Activated naive CD4-positive, alpha-beta T cell (primary cell): ENCODE measurements at places on chromosomes 16 and 17.

DNA sequence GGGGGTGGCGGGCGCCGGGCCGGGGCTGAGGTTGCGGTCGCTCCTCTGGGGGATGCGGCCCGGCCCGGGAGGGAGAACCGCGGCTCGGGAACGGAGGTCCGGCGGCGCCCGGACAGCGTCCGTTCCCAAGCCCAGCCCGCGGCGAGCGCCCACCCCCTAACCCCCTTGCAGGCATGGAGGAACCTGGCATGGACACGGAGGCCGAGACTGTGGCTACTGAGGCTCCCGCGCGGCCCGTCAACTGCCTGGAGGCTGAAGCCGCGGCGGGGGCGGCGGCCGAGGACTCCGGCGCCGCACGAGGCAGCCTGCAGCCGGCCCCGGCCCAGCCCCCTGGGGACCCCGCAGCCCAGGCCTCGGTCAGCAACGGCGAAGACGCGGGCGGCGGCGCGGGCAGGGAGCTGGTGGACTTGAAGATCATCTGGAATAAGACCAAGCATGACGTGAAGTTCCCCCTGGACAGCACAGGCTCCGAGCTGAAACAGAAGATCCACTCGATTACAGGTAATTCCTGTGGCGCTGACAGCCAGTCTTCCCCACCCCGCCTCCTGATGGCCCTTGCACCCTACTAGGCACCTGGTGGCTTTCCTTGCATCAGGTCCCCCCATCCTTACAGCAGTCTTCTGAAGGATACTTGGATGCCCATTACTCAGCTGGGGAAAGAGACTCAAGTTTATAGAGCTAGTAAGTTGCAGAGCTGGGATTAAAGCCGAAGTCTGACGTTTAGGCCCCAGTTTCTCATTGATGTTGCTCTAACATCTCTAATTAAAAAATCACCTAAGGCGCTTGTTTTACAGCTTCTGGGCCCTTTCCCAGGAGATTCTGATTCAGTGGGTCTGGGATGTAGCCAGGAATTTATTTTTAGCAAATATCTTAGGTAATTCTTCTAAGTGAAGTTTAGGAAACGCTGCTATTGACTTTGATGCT lies 514 bp downstream of the UBFD1 start:
- peak; percentile 3 for DNase-seq

DNA sequence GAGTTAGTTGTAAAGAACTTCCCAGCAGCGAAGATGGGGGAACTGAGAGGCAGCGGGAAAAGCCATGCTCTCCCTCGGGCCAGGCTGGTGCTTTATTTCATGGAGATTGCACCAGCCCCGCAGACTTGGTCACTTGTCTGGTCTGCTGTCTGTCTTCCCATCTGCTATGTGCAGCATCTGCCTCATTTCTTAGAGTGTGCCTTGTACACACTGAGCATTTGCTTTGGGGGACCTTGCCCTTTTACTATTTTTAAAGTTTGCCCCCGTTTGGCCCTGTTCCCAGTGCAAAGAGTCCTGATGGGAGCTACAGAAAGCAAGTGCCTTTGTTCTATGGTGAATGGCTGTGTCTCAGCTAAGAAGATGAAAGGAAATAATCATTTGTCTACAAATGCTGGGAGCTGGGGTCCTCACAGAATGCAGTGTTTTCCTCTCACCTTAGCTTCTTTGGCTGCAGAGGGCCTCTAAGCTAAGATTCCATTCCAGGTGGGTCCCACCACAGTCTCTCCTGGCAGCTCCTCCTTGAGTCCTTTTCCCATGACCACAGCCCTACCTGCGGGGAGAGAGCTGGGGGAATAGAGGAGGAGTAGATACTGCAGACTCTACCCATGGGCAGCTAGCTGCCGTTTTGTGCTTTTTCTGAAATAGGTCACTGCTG lies 25.1 kb upstream of the CNOT1 start:
- DNase-seq = no peak

GRCh38 chr17:44362949-44363612 lies 572 bp downstream of the FAM171A2 start:
- no peak for DNase-seq

DNA sequence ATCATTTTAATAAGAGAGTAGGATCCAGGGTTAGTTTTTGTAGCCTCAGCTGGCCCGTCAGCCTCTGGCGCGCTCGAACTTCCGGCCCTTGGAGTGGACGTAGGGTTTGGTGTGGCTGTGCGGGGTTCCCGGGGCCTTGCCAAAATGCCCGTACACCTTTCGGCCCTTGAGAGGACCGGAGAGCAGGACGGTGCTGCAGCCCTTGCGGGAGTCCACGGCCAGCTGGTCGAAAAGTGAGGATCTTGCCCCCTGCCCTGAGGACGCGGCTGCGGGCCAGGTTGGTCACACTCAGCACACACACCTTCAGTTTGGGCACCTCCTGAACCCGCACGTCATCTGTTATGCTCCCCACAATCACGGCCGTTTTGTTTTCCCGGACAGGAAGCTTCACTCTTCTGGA lies 42.2 kb upstream of the CNTNAP4 start:
- no peak for DNase-seq

DNA sequence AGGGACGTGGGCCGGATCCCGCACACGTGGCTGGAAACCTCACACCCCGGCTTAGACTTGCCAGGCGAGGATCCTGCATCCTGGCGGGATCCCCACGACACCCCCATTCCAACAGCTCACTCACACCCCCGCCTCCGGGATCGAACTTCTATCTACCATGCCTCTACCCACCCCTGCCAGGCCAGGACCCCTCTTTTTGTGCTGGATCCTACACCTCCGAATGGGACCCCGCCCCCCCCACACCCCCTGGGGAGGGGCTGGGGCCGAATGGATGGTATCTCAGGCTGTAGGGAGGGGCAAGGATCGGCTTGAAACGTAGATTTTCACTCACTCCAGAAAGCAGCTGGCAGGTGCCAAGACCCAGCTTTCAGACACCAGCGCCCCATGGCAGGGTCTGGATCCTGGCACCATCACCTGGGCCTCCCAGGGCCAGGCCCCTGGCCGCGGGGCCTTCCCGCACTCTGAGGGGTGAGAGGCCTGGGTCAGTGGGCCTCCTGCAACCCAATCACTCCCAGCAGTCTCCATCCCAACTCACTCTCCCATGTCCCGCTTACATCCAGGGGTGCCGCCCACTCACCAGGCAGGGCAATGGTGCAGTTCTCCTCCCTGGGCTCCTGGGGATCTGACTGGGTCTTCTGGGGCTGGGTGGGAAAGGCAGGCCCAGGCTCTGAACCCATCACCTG lies 6.7 kb downstream of the PRSS36 start:
- DNase-seq = no peak

DNA sequence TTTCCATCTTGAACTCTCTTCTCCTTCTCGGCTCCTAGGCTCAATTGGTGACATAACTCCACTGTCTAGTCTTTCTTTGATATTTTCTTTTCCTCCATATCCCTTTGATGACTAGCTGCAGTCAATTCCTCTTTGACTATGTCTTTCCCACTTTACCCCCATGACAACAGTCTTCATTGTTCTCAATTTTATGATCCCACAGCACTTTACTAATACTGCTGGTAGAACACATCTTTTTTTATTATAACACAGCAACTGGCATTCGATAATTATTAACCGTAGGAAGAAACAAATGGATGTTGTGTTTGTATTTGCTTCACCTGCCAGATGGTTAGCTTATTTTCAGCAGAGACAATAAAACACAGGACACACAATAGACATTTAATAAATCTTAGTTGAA lies 1.3 kb downstream of the KRTAP3-3 start:
- no peak for DNase-seq

GRCh38 chr16:86584726-86585721 lies 6.7 kb downstream of the FOXL1 start:
- no peak for DNase-seq

DNA sequence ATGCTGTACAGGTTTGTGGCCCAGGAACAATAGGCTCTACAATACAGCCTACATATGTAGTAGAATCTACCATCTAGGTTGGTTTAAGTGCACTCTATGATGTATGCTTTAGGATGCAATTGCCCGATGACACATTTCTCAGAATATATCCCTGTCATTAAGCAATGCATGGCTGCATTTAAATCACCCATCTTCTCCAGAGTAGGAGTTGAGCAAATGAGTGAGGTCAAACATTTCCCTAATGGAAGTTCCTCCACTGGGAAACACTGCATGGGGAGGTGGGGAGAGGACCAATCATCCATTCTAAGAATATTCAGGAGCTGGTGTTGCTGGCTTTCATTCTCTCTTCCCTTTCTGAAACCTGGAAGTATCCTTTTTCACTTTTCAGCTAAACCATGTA lies 2.0 kb upstream of the PCTP start:
- DNase-seq = no peak

GRCh38 chr17:13576661-13577526 lies 24.8 kb downstream of the HS3ST3A1 start:
- DNase-seq = no peak

DNA sequence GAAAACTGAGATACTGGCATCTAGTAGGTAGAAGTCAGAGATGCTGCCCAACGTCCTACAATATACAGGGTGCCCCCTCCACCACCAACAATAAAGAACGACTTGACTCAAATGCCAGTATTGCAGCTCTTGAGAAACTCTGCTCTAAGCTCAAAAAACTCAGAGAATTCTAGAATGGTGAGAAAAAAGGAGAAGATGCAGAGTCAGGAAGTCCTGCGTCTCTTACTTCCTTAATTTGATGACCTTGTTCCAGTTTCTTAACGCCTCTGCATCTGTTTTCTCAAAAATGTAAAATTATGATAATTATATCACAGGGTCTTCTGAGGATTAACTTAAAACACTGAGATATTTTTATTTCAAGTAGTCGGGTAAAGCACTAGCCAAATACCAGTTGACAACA lies 1.7 kb upstream of the HSBP1 start:
- DNase-seq = no peak

GRCh38 chr17:35605678-35606077 lies 18.6 kb downstream of the AP2B1 start:
- DNase-seq = no peak

- no peak for DNase-seq
Observed at GRCh38 chr17:12712941-12713340, 47.3 kb downstream of the MYOCD start.

- no peak for DNase-seq
Observed at GRCh38 chr17:40547785-40548478, 17.3 kb downstream of the CCR7 start.

- peak; percentile 27 for DNase-seq
Observed at GRCh38 chr16:4664538-4665418, 28.6 kb upstream of the NUDT16L1 start.

DNA sequence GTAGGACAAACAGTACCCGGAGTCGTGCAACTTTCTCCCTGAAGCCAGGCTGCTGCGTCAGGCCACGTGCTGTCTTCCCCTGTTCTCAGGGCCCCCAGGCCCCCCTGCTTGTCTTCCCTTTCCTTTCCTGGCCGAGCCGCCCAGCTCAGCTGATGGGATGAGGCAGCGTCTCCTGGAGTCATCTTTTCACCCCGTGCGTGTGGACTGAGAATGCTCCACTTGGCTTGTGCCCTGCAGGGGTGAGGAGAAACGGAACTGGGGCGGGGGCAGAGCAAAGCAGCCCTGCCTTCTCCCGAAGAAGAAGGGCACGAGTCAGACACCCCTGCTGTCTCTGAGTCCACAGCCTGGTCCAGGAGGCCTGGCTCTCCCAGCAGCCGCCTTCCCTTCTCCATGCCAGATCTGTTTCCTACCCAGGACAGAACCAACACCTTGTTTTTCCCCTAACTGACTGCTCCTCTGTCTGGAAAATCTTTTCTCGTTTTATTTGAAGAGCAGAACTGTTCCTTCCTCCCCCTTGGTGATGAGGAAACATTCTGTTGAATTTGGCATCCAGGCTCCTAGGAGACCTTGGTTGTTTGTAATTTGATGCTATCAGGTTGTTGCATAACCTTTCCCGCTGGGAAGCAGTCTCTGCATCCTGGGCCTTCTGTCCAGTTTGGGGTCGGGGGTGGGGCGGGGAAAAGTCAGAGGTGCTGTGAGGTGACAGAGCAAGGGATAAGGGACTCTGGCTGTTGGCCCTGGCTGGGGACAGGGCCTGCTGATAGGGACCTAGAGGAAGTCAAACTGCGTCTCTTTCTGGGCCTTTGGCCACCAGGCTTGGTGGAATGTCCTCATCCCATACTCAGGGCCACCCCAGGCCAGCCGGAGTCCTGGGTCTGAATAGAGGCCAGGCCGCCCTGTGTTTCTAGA lies 78.8 kb downstream of the WIPI1 start:
- no peak for DNase-seq

- DNase-seq = no peak
Observed at GRCh38 chr17:39527220-39527813, 66.0 kb downstream of the CDK12 start.

DNA sequence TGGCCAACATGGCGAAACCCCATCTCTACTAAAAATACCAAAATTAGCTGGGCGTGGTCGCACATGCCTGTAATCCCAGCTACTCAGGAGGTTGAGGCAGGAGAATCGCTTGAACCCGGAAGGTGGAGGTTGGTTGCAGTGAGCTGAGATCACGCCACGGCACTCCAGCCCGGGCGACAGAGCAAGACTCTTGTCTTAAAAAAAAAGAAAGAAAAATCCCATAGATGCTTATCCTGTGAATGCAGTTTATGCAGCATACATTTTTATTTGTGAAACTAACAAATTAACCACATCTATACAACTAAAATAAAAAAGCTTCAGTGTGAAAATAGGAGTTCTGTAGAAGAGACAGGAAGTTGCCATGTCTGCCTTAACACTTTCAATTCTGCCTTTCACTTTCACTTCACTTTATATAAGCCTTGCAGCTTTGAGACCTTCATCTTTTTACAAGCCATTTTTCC lies 7.1 kb downstream of the IGSF6 start:
- no peak for DNase-seq

DNA sequence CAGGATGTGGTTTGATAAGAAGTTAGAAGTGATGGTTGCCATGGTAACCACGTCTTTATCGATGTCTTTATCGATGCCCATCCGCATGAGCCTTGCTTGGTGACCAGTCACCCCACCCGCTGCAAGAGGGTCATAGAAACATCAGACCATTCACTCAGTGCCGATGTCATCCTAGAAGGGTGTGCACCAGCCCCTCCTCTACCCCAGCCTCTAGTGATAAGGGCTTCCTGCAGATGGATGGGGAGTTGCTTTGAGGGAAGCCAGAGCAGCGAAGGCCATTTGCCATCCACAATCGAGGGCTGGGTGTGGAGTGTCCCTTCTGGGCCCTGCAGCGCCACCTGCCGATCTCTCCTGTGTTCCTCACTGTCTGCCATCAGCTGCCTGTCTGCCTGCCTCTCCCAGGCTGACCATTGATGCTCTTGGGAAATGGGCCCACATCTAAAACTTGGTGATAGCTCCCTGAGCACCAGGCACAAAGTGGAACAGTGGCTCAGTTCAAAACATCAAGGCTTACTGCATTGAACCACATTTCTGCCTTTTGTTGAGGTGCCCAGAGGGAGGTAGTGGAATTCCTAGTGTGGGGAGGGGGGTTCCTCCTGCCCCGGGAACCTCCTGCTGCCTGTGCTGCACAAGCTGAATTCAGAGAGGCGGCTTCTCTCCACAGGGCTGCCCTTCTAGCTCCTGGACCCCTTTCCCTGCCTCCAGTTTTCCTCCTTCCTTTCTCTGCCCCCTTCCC lies 8.9 kb downstream of the CALB2 start:
- no peak for DNase-seq

DNA sequence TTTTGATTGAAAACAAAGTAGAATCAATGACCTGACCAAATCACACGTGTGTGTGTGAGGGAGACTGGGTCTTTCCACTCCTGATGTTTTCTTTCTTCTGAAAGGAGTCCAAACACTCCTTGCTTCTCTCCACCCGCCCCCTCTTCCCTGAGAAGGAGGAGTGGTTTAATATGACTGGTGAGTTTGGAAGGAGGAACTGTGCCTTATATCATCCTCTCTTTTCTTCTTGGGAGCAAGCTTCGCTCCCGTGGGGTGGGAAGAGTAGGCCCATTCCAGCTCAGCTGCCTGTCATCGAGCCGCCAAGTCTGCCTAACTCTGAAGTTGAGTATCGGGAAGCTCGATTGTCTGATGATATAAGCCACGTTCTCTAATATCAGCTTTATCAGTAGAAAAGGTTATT lies 96.5 kb downstream of the YPEL2 start:
- DNase-seq = no peak

- no peak for DNase-seq
Observed at GRCh38 chr17:45139533-45139920, 4.0 kb downstream of the ACBD4 start.
